ENCODE measurements at places on chromosomes 2 and 18. TPM values are rescaled to one million over a fixed set of nuclear protein-coding genes. Genes with fewer than 3 reads are reported as not detected.

GRCh38 chr2:46528880-46529279 is 49.5 kb downstream of the TMEM247 start:
- DNase-seq = no peak

GRCh38 chr2:152544638-152545037 is 172.6 kb downstream of the PRPF40A start:
- DNase-seq = no peak

The TMEM198 gene
- 1.4 TPM for total RNA-seq

DNA sequence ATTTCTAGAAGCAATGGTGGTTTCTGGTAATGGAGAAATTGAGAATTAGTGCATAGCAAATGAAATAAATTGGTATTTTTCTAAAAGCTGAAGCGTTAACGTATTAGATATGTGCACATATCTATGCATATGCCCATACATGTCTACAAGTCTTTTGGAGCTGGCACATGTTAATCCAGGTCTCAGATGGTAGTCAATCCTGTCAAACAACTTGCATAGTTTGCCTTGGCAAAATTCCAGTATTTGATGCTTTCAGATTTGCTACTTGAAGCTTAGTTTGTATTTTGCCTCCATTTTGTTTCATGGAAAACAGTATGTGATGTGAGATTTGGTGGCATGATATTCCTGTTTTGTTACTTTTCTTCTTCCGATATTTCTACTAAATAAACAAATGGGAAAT is 304.6 kb downstream of the PARD3B start:
- no peak for DNase-seq

GRCh38 chr2:74571058-74571457 is 16.5 kb downstream of the DOK1 start:
- DNase-seq = no peak
